ENCODE measurements at places on chromosomes 16 and 17. TPM values are rescaled to one million over a fixed set of nuclear protein-coding genes. Genes with fewer than 3 reads are reported as not detected.

DNA sequence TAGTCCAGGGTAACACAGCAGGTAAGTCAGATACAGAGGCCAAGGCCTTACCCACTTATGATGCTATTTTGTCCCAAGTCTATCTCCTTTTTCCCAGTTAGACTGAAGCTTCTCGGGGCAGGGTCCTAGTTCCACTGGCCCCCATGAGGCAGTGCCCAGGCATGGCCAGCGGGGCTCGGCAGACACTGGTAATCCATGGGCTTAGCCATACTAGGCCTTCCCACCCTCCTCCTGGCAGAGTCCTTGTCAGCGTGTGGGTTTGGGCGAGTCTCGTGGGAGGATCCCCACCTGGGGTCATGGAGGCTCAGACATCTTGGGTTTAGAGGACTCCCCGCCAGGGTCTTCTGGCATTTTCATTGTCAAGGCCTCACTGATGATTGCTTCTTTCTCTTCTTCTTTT lies 84.7 kb upstream of the BRD7 start:
- DNase-seq = no peak
- H3K36me3 ChIP-seq = no peaks in the 10 kb centered on the region
- H3K4me3 ChIP-seq = no peak overlapping the region
- H3K4me1 ChIP-seq = no peaks in the 10 kb centered on the region

DNA sequence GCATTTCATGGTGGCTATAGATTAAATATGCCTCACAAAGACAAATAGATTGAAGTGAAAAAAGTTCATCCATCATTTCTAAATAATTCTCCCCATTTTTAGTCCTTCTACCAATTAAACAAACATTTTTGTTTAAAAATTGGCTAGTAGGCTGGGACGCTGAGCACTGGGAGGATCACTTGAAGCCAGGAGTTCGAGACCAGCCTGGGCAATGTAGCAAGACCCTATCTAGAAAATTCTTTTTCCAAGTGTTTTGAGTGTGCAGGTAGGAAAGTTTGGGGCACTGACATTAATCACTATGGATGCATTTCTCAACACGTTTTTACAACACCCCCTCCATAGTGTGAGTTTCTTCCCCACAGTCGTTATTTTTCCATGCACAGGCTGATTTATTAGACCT lies 56.7 kb downstream of the MRC2 start:
- no peak overlapping the region for H3K27ac ChIP-seq
- no peak overlapping the region for H3K4me3 ChIP-seq

GRCh38 chr17:77025781-77026180 lies 115.0 kb upstream of the SEC14L1 start:
- no peaks in the 10 kb centered on the region for H3K36me3 ChIP-seq
- no peaks in the 10 kb centered on the region for H3K27me3 ChIP-seq
- no peak overlapping the region for H3K4me3 ChIP-seq
- no peaks in the 10 kb centered on the region for H3K4me1 ChIP-seq
- H3K27ac ChIP-seq = no peak overlapping the region
- DNase-seq = no peak

The CES4A gene
- polyA plus RNA-seq = 7.9 TPM

The FXR2 gene
- polyA plus RNA-seq = 43.8 TPM

The PIRT gene
- 0.09 TPM for polyA plus RNA-seq

The CALB2 gene
- not detected for polyA plus RNA-seq
